Airway epithelial cell (primary cell): ENCODE measurements at places on chromosomes 6 and 20. TPM values are rescaled to one million over a fixed set of nuclear protein-coding genes. Genes with fewer than 3 reads are reported as not detected.

The CBLN4 gene
- not detected in 2 replicates for total RNA-seq

The HSPA1L gene
- total RNA-seq = 0.14 and 0.21 TPM in 2 replicates

The FLRT3 gene
- total RNA-seq = 19.7 and 19.9 TPM in 2 replicates

The ETV7 gene
- 0.14 and 0.51 TPM in 2 replicates for total RNA-seq

The ENPP1 gene
- total RNA-seq = 0.28 and 0.42 TPM in 2 replicates

The TFAP2D gene
- not detected in 2 replicates for total RNA-seq

The NMBR gene
- 0.14 TPM in 1 of 2 replicates, not detected in the other for total RNA-seq

The SLC22A23 gene
- total RNA-seq = 24.8 and 26.8 TPM in 2 replicates

The DCDC2 gene
- 0.07 TPM in 1 of 2 replicates, not detected in the other for total RNA-seq

The RCAN2 gene
- total RNA-seq = not detected in 2 replicates

The MBOAT1 gene
- total RNA-seq = 1.8 and 5.4 TPM in 2 replicates

The LTB gene
- total RNA-seq = 0.85 and 1.5 TPM in 2 replicates

The EMILIN3 gene
- under 0.01 TPM in 1 of 2 replicates, not detected in the other for total RNA-seq

The C6orf52 gene
- 1.2 and 4.6 TPM in 2 replicates for total RNA-seq

The OR12D3 gene
- total RNA-seq = not detected in 2 replicates

The VWA7 gene
- total RNA-seq = 1.6 and 2.8 TPM in 2 replicates

The SNAP25 gene
- 0.33 TPM in 1 of 2 replicates, not detected in the other for total RNA-seq
